ENCODE measurements at places on chromosomes 3 and 15.

DNA sequence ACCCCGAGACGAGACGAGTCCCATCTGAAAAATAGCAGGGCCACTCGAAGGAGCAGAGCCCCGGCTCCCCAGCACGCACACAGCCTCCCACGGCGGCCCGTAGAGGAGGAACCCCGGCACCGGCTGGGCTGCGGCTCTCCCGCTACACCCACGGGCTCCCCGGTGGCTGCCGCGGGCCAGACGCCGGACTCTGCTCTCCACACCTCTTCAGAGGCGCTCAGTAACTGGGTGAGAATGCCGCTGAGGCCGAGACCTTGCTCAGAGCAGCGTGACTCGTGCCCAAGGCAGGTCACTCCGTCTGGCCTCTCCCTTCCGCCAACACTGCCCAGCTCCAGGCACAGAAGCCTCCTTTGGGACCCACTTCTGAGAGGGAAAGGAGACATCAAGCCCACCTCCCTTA, 34.4 kb downstream of the TNK2 start:
- no peak for DNase-seq

DNA sequence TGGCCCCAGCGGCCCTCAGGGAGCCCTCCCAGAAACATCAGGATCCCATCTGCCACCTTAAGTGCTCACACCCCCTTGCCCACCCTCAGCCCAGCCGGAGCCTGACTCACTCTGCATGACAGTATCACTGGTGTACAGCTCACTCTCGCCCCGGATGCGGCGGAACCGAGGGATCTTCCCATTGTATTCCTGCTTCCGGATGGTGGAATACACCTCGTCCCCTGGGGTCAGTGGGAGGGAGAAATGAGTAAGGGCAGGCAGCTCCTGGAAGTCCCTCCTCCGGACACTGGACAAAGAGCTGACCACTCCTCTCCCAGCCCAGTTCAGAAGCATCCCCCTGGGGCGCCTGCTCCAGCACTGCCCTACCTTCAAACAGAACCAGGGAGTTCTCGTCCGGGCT, 16.5 kb downstream of the SEMA7A start:
- DNase-seq, result no peak

- DNase-seq, result no peak
Observed at GRCh38 chr3:161273589-161274218, 52.6 kb downstream of the NMD3 start.

DNA sequence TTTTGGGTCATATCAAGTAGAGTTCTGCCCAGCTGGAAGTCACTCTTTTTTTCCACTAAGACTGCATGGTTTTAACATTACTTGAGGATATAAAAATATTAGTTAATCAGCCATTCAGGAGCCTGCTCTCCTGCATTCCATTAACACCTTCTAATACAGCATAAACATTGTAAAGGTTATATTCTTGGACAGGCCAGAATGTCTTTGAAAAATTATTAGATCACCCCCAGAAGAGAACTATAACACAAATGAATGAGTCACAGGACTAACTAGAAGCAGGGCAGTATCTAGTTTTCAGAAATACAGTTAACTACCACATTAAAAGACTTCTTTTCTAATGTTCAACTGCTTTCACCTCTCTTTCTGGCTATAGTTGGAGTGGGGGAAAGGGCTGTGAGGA, 80.9 kb downstream of the THBS1 start:
- no peak for DNase-seq

- DNase-seq, result no peak
Observed at GRCh38 chr3:3013317-3014052, 96.7 kb downstream of the IL5RA start.

GRCh38 chr3:194840661-194841514, 155.2 kb downstream of the FAM43A start:
- no peak for DNase-seq

GRCh38 chr3:62625268-62625667, 249.9 kb downstream of the CADPS start:
- no peak for DNase-seq

GRCh38 chr3:9765865-9766264, 3.9 kb downstream of the CAMK1 start:
- no peak for DNase-seq

- no peak for DNase-seq
Observed at GRCh38 chr3:16802389-16802788, 82.4 kb upstream of the PLCL2 start.

- DNase-seq, result no peak
Observed at GRCh38 chr3:70233112-70233511, 79.3 kb downstream of the MDFIC2 start.
